GM04504 (cell line): ENCODE measurements at places on chromosomes 3 and 15.

DNA sequence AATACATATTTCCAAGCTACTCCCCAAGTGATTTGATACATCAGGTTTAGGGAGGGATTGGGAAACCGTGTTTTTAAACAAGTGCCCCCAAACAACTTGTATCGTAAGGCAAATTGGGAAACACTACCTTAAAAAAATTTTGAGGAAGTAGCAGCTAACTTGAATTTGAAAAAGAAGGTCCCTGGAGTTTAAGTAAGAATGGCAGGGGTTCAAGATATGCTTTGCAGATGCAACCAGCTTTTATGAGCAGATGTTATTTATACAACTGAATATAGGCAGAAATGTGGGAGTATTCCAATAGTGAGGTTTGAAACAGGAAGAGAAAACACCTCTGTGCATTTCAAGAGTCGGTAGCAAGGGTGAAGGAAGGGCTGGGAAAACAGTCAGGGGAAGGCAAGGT lies 139.6 kb downstream of the IL20RB start:
- DNase-seq, result no peak

- no peak for DNase-seq
Measured at GRCh38 chr15:82850731-82851130, 41.3 kb downstream of the WHAMM start.

DNA sequence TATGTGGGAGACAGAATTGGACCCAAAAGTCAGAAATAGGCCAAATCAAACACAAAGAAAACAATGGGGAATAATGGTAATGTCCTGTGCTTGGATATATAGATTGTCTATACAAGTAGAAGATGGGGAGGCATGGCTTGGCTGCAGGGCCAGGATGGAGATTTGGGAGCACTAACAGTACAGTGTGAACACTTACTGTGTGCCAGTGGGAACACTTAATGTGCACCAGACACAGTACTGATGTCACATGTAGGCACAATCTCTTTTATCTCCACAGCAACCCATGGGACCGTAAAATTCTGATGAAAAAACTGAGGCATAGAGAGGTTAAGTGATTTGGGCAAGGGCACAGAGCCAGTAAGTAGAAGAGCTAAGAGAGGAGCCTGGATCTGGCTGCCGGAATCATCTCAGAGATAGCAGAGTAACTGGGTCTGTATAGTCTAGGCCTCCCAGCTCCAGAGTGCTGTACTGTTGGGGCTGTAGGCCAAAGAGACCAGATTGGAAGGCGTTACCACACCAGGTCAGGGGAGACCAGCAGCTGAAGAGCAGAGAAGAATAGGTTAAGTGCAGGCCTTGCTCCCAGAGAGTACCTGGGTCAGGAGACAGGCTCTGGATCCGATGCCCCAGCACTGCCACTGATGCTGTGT lies 63.3 kb downstream of the RLBP1 start:
- no peak for DNase-seq

GRCh38 chr3:52440671-52441070 lies 4.2 kb downstream of the SEMA3G start:
- no peak for DNase-seq

GRCh38 chr3:64939747-64940450 lies 252.1 kb upstream of the ADAMTS9 start:
- DNase-seq, result no peak
